CD14-positive monocyte (primary cell): ENCODE measurements at places on chromosomes 5 and 9. TPM values are rescaled to one million over a fixed set of nuclear protein-coding genes. Genes with fewer than 3 reads are reported as not detected.
A peak's percentile ranks its signal among the peaks of the same experiment; 100 is the strongest.

GRCh38 chr5:132661231-132662003 lies 3.4 kb downstream of the IL13 start:
- no peak for DNase-seq

- no peak for DNase-seq
Measured at GRCh38 chr5:174310243-174310642, 264.7 kb downstream of the NSG2 start.

- DNase-seq: no peak
Measured at GRCh38 chr9:108049026-108049607, 559.5 kb upstream of the KLF4 start.

GRCh38 chr5:21397693-21398092 lies 1409.7 kb upstream of the CDH18 start:
- DNase-seq: no peak

DNA sequence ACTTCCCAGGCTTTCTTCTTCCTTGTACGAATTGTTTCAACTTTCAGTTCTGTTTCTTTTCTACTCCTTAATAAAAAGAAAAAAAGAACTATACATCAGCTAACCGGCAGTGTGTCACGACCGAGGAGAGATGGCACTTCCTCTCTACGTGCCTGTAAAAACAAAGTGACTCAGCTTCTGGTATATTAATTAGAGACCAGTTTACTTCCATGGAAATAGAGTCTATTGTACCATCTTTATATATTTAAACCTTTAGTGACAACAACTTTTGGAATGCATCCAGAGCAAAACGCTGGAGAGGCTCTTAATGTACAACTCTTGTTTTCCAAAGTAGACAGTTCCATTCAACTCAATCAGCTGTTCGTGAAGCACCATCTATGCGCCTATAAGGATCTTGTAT lies 94.5 kb upstream of the LIFR start:
- DNase-seq: no peak

DNA sequence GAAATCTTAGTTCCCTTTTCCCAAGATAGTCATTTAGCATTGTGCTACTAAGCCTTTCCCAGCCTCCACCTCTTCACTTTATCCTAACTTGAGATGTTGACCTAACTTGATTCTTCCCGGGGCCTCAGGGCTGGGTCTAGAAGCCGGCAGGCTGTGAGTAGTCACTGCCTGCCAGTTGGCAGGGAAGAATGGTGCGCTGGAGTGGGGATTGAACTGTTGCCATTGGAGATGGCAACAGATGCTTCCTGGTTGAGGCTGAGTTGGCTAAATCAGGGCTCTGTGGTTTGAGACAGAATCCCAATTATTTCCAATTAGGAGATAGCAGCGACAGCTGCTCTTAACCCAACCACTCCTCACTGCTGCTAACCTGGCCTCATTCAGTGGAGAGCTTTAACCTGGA lies 343.1 kb downstream of the BRINP1 start:
- DNase-seq: no peak

DNA sequence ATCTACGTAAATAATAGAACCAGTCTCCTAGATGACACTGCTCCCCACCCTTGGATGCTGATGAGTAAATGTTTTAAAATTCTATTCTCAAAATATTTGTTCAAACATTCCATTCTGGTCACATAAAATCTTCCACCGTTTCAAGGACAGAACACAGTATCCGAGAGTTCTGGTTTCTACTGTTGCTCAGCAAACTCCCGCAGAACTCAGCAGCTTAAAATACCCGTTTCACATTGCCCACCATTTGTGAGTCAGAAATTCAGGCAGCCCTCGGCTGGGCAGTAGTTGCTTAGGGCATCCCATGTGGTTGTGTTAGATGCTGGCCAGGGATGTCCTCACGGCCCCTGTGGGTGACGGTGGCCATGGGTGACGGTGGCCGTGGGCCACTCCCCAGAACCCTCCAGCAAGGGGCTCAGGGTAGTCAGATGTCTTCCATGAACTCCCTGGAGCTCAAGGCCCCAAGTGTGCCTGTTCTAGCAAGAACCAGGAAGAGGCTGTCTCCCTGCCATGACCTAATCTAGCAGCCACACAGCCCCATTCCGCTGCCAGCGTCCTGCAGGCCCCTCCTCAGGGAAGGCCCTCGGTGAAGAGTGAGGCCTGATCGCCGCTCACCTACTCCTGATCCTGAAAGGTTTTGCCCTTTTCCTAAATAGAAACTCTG lies 17.4 kb downstream of the MGAT1 start:
- no peak for DNase-seq

- DNase-seq: no peak
Measured at GRCh38 chr5:56530626-56531138, 284.7 kb upstream of the MAP3K1 start.

DNA sequence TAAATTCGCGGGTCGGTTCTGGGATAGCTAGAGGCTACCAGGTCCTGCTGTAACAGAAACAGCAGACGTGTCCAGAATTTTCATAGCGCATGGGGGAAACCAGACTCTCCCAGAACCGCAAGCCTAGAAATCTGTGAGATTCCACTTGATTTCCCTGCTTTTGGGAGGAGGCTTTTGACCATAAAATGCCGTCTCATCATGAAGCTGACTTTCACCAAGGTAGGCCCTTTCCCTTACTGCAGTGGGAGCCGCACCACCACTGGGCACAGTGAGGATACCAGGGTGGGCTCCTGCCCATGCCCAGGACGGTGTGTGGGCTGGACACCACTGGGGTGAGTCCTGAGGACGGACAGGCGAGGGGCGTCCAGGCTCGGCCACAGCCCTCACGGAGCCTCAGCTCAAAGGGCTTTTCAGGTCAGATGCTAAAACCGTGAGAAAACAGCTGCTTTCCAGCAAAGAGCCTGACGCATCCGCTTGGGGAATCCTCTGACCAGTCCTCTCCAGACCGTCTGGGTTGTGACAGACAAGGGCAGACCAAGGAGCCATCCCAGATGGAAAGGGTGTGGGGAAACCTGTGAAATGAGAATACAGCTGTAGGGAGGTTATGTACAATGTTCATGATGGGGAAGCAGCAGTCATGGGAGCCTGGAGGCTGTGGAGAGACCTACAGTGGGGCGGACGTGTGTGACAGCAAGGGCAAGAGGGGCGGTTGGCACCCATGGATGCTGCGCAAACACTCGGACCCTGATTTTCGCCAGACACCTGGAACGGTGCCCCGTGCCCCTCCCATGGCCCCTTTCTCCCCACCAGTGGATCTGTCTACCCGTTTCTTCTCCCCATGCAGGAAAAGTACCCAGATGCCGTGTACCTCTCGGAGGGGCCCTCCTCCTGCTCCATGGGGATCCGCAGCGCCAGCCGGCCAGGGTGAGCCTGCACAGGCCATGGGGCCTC lies 59.2 kb downstream of the IPPK start:
- no peak for DNase-seq

GRCh38 chr9:135440620-135441019 lies 39.0 kb upstream of the PPP1R26 start:
- DNase-seq: no peak

DNA sequence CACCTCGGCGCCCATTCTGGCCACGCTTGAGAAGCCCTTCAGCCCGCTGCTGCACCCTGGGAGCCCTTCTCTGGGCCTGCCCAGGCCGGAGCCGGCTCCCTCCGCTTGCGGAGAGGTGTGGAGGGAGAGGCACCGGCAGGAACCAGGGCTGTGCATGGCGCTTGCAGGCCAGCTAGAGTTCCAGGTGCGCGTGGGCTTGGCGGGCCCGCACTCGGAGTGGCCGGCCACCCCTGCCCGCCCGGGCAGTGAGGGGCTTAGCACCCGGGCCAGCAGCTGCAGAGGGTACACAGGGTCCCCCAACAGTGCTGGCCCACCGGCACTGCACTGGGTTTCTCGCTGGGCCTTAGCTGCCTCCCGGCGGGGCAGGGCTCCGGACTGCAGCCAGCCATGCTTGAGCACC lies 72.3 kb upstream of the SYK start:
- DNase-seq: no peak

- no peak for DNase-seq
Measured at GRCh38 chr5:132308701-132309100, 14.5 kb downstream of the SLC22A4 start.

DNA sequence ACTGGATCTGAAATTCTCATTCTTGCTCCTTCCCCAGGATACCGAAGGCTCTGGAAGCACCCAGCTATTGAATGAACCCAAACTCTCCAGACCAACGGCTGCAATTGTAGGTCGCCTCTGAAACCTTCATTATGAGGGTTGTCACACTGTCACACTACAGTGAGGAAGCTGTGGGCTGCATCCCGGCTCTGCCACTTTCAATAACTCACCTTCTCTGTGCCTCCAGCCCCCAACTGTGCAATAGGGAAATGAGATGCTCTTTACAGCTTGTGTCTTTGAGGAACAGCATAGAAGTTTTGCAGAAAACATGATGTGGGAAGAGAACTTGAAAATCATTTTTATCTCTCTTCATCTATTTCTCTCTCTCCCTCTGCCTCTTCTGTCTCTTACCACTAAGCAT lies 69.6 kb upstream of the TGFBR1 start:
- no peak for DNase-seq

DNA sequence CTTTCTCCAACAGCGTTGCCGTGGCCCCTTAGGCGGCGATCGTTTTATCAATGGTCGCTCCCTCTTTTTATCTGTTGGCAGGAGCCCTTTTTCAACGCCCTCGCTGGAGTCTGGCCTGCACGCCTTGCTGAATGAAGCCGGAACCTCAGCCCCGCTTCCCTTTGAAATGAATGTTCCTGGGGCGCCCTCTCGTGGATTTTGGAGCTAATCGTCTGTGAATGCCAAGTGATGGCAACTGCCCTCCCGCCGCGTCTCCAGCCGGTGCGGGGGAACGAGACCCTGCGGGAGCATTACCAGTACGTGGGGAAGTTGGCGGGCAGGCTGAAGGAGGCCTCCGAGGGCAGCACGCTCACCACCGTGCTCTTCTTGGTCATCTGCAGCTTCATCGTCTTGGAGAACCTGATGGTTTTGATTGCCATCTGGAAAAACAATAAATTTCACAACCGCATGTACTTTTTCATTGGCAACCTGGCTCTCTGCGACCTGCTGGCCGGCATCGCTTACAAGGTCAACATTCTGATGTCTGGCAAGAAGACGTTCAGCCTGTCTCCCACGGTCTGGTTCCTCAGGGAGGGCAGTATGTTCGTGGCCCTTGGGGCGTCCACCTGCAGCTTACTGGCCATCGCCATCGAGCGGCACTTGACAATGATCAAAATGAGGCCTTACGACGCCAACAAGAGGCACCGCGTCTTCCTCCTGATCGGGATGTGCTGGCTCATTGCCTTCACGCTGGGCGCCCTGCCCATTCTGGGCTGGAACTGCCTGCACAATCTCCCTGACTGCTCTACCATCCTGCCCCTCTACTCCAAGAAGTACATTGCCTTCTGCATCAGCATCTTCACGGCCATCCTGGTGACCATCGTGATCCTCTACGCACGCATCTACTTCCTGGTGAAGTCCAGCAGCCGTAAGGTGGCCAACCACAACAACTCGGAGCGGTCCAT lies 10.0 kb downstream of the S1PR3 start:
- DNase-seq: peak; percentile 71

GRCh38 chr5:149694007-149694406 lies 36.1 kb upstream of the PPARGC1B start:
- DNase-seq: no peak

DNA sequence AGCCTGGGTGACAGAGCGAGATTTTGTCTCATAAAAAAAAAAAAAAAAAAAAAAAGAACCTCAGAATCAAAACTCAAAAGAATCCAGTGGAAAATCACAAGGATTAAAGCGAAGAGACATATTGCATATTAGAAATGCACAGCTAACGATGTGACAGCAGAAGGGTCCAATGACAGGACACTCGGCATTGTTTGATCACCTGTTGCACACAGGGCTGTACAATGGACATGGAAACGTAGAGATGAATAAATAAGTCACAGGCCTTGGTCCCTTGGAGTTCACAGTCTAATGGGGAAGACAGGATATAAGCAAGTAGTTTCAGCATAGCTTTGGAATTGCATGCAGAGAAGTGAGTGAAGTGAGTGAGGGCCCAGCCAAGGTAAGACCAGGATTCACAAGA lies 25.9 kb upstream of the PIK3R1 start:
- no peak for DNase-seq

- no peak for DNase-seq
Measured at GRCh38 chr5:65874241-65874640, 52.1 kb upstream of the ERBIN start.

GRCh38 chr9:96725576-96725975 lies 52.3 kb downstream of the ZNF510 start:
- DNase-seq: no peak

GRCh38 chr9:117103438-117104110 lies 311.3 kb downstream of the ASTN2 start:
- no peak for DNase-seq

DNA sequence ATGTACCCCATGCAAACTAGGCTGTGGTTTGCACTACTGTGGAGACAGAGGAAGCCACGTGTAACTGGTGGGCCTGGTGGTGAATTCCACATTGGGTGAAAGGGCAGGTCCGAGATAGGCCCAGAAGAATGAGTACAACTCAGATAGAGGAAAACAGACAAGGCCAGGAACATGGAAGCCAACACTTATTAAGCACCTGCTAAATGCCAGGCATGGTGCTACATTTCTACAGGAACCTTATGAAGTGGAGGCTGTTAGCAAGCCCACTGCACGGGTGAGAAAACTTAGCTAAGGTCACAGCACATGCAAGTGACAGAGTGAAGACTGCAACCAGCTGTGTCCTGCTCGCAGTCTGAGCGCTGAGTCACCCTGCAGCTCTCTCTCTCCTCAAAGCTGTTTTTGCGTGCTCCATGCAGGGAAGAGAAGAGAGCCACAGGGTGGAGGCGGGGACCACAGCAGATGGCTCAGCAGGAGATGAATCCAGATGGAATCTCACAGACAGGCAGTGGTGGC lies 65.5 kb upstream of the SPTLC1 start:
- no peak for DNase-seq

The SPATA31C1 gene
- not detected in 2 replicates for polyA plus RNA-seq

The PIP5K1B gene
- 0.18 TPM for polyA plus RNA-seq

The IFNB1 gene
- polyA plus RNA-seq: not detected in 2 replicates

The RNF183 gene
- polyA plus RNA-seq: not detected in 2 replicates

The GDF9 gene
- 0.13 and 0.55 TPM in 2 replicates for polyA plus RNA-seq

The MTRR gene
- polyA plus RNA-seq: 18.0 TPM

The GPR151 gene
- polyA plus RNA-seq: not detected

The ZDHHC11 gene
- not detected for polyA plus RNA-seq

The FOXD1 gene
- polyA plus RNA-seq: 0.04 TPM in 2 replicates

The FOXD4L3 gene
- polyA plus RNA-seq: not detected in 2 replicates

The TMEM8B gene
- 2.6 TPM for polyA plus RNA-seq
